ENCODE measurements at places on chromosomes 7 and 10. TPM values are rescaled to one million over a fixed set of nuclear protein-coding genes. Genes with fewer than 3 reads are reported as not detected.

- DNase-seq = no peak
Measured at GRCh38 chr7:43671521-43671920, 57.8 kb downstream of the COA1 start.

DNA sequence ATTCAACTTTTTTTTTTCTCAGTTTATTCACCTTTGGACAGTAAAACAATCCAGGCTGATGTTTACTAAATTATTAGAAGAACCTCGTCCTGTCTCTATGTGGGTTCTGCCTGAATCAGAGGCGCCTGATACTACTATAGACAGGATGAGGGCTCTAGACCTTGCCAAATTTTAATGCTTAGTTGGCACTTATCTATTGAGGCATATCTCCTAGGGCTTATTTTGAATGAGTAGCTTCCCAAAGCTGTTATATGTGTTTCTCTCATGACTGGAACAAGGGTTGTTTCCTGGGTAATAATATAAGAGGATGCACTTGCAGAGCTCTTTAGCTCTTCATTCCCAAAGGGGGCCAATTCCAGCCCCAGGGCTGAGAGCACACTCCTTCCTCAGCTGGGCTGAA lies 23.6 kb downstream of the HECW1 start:
- no peak for DNase-seq

GRCh38 chr10:131474416-131474815 lies 162.9 kb upstream of the TCERG1L start:
- no peak for DNase-seq

GRCh38 chr10:71757399-71757922 lies 15.9 kb downstream of the VSIR start:
- no peak for DNase-seq

GRCh38 chr10:21431799-21432198 lies 93.7 kb downstream of the SKIDA1 start:
- DNase-seq = no peak

GRCh38 chr7:157635148-157635500 lies 298.3 kb downstream of the DNAJB6 start:
- DNase-seq = no peak

- peak; percentile 30 for DNase-seq
Measured at GRCh38 chr10:61701055-61701705, 38.5 kb downstream of the CABCOCO1 start.

DNA sequence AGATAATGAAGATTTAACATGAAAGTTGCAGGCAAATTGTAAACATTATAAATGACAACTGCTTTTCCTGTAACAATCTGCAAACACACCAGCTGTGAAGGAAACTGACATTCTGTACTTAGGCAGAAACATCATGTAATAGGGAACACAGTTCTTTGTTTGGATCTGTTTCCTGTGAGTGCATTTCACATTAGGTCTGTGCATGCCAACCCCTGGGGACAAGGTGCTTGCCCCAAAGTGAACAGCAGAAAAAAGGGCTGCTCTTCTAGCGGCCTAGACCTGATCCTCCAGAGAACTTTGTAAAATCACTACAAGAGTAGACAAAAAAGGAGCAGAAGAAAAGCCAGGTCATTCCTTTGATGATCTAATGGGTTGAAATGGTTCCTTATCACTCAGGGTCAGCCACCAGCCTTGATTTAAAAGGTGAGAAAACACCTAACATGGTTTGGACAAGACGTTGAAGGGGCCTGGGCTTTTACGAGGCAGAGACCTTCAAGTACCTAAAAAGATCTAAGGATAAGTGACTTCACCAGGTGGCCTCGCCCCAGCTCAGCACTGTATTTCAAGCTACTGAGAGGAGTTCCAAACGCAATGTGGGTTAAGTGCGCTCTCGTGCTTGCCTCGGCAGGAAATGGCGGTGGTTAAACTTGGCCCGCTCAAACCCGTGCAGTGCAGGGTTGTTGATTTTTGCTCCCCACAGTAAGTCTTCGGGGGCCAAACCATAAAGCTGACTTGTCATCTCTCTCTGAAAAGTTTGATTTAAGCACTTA lies 249.7 kb downstream of the CREB5 start:
- DNase-seq = no peak

DNA sequence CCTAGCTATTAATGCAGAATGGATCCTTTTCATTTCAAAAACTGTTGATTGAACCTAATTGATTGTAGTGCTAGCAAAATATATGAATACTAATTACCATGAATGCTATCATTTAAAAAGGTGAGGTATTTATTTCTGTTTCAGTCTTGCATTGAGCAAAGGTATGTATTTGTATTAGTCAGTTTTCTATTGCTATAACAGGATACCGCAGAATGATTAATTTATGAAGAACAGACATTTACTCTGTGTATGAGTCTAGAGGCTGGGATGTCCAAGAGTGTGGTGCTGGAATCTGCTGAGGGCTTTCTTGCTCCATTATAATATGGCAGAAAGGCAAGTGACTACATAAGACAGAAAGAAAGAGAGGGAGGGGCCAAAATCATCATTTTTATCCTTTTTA lies 199.2 kb downstream of the KIF20B start:
- DNase-seq = no peak

DNA sequence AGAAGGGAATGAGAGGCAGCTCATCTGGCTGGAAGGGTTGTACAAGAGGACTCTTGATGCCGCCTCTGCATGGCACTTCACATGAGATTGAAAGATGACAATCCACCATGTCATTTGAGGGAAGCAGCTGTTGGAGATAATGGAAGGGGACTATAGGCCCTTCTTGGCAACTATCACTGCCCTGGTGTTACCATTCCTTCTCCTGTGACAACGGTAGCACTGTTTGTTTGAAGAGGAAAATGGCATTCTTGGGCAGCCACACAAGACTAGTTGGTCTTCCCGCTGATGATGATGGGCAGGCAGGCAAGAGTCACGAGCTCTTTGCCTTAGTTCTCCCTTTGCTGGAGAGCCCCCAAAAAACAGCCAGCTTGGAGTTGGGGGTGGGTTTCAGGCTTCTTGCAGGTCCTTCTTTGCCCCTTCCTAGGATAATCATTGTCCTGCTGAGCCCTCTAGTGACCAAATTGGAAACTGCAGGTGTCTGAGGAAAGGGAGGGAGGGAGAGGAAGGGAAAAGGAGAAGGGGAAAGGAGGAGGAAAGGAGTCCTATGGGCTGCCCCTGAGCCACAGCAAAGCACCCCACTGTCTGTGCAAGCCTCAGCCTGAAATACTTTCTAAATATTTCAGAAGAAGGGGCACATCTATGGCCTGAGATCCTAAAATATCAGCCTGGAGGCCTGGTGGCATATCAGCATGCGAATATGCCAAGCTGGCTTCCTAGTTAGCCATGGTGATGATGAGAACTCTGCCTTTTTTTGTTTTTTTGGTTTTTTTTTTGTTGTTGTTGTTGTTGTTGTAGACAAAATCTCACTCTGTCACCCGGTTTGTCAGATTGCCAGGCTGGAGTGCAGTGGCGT lies 165.6 kb upstream of the KMT2E start:
- DNase-seq = peak; percentile 53

DNA sequence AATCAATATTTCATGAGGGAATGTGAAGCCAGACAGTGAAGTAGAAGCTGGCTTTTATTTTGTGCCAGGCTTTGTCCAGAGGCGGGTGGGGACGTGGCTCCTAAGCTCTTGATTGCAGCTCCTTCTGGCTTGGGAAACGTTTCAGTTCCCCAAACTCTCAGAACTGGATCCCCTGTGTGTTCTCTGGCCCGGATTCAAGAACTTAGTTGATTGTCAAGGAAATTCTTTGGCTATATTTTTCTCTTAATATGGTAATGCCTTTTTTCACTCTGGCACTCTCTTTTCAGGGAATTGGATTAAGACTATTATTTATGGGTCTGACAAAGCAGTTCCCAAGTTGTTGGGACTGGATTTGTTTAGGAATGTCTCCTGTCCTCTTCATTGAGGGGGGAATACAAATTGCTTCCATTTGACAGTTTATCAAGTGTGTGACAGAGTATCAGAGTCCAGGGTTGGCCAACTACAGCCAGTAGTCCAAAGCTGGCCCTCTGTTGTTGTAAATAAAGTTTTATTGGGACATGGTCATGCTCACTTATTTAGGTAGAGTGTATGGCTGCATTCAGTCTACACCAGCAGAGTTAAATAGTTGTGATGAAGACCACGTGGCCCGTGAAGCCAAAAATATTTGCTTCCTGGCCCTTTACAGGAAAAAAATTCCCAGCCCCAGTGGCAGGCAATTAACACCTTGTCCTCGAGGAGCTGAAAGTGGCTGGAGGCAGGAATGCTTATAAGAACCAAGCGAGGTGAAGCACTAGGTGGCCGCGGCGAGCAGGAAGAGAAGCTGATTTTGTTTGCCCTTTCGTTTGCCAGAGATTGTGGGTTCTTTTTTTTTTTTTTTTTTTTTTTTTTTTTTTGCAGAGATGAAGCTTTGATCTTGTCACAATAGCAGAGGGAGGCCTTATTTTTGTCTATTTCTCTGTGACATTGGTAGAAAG lies 34.3 kb downstream of the HTRA1 start:
- DNase-seq = peak; percentile 93

DNA sequence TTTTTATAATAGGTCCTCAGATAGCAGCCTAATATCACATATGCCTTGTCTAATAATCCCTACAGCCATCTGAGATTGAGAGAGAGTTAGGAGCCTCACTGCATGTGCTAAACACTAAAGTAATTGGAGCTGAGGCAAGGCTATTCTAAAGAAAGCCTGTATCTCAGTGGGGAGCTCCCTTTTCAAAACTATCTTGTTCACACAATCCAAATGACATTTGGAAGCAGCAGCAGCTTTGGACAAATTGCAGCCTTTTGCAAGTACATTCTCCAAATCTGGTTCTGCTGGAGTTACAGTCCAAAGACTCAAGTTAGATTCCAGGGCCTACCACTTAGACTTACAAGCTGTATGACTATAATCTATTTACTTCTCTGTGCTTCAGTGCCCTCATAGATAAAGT lies 104.5 kb downstream of the MACC1 start:
- no peak for DNase-seq

DNA sequence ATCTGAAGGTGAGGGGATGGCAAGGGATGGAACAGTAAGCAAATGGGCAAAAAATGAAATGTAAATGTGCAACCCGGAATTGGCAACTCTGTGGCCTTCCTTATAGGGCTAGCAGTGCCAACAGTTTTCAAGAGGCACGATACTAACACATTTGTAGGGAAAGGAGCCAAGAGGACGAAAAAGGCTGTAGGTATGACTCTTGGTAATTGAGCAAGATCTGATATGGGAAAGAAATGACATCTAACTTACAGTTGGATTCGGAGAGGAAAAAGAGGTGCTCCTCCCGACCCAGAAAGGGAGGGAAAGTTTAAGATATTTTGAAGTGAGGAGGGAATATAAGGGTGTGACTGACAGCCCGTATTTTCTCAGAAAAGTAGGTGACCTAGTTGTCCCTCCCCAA lies 2.1 kb upstream of the CREM start:
- DNase-seq = peak; percentile 15

- no peak for DNase-seq
Measured at GRCh38 chr7:129789000-129789399, 163.8 kb downstream of the UBE2H start.

The TLX1 gene
- total RNA-seq = not detected

The CNPY1 gene
- not detected for total RNA-seq

The AZGP1 gene
- total RNA-seq = not detected

The FGFR2 gene
- total RNA-seq = not detected

The FOXP2 gene
- 17.4 TPM for total RNA-seq

The PNLIP gene
- total RNA-seq = not detected

The SLC35G1 gene
- total RNA-seq = 6.2 TPM

The LEP gene
- under 0.01 TPM for total RNA-seq

The TACC2 gene
- total RNA-seq = 9.2 TPM

The MXI1 gene
- 20.3 TPM for total RNA-seq
